T-helper 17 cell (primary cell): ENCODE measurements at places on chromosomes 3 and 15.

DNA sequence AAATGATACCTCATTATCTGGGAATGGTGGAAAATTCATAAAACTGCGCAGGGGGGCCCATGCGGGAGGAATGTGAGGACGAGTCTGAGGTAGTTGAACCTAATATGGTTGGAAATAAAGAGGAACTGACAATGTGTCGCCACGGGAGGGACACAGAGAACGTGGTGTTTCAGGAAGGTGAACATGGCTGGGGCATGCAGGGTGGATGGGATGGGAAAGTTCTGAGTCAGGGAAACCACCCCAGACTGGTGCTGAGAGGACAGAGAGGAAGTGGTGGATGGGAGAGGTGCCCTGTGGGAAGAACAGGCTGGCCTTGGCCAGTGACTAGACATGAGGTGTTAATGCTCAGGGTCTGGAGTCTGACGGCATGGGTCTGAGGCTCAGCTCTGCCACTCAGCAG is 137.1 kb upstream of the WNT5A start:
- no peak overlapping the region for H3K27ac ChIP-seq
- peaks cover 5% of the 10 kb centered on the region for H3K27me3 ChIP-seq
- DNase-seq = no peak

DNA sequence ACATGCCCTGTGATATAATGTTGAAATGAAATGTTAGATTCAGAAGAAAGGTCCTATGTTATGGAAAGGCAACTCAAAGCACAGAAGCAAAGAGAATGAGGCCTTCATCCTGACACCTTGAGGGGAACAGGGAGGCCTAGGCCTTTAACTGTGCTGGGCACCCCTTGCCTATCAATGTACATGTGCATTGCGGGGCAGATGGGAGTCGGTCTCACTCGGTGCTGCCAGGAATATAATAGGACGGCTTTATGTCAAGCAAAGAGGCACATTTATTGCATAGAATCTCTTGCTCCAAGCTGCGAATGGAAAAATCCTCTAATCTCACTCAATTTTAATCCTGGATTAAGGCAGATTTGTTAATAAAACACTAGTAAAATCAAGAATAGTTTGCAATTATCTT is 301.0 kb upstream of the SOX14 start:
- no peak overlapping the region for H3K27ac ChIP-seq
- no peaks in the 10 kb centered on the region for H3K27me3 ChIP-seq
- DNase-seq = no peak
- H3K4me1 ChIP-seq = no peaks in the 10 kb centered on the region
- H3K36me3 ChIP-seq = no peaks in the 10 kb centered on the region
- no peak overlapping the region for H3K4me3 ChIP-seq

DNA sequence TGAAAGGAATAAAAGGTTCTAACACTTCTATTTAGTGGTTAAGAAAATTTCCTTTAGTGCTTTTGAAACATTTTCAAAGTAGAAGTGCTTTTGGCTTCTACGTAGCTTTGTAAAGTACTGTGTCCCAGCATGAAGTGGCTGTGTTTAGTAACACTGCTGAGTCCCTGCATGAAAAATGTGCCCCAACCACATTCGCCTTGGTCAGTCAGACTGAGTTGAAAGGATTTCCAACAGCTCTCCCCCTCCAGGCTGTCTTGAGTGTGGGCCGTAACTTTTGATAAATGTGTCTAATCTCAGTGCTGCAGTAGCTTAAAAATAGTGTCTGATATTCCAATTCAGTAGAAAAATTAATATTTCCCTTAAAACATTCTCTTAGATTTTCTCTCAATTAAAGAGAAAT is 115.0 kb downstream of the NR1D2 start:
- H3K4me1 ChIP-seq = no peaks in the 10 kb centered on the region
- no peaks in the 10 kb centered on the region for H3K27me3 ChIP-seq
- DNase-seq = no peak
- no peak overlapping the region for H3K4me3 ChIP-seq
- H3K27ac ChIP-seq = no peak overlapping the region

- H3K4me3 ChIP-seq = peak overlapping the region; percentile 93
- peak overlapping the region; percentile 95 for H3K27ac ChIP-seq
- no peak for DNase-seq
- no peaks in the 10 kb centered on the region for H3K27me3 ChIP-seq
- peaks cover 6% of the 10 kb centered on the region for H3K36me3 ChIP-seq
These were observed 278.0 kb downstream of the FOXP1 start for GRCh38 chr3:71305231-71306206.

DNA sequence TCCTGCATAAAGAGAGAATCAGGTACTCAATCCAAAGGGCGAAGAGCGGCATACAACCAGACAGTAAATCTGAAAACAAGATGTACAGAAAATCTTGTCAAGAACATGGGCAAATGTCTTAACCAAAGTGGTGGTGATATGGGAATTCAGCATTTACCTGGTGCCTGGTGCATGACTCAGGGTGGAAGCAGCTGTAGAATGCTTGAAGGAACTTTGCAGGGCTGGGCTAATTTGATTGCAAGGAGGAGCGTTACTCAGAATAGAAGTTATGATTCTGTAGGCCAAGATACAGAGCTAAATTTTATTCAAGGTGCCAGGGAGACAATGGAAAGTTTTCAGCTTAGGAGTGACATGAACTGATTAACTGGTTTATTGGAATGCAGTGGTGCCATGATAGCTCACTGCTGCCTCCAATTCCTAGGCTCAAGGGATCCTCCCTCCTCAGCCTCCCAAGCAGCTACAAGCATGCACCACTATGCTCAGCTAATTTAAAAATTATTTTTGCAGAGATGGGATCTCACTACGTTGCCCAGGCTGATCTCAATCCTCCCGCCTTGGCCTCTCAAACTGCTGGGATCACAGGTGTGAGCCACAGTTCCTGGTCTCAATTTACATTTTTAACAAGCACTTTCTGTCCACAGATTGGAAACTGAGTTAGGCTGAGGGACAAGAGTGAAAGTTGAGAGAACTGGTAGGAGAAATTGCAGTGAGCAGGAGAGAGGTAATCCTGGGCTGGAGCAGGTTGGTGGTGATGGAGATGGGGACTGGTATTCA is 91.5 kb upstream of the TBC1D5 start:
- peaks cover 3% of the 10 kb centered on the region for H3K36me3 ChIP-seq
- H3K27me3 ChIP-seq = peaks cover 28% of the 10 kb centered on the region
- H3K4me3 ChIP-seq = no peak overlapping the region
- H3K4me1 ChIP-seq = no peaks in the 10 kb centered on the region
- H3K27ac ChIP-seq = no peak overlapping the region

DNA sequence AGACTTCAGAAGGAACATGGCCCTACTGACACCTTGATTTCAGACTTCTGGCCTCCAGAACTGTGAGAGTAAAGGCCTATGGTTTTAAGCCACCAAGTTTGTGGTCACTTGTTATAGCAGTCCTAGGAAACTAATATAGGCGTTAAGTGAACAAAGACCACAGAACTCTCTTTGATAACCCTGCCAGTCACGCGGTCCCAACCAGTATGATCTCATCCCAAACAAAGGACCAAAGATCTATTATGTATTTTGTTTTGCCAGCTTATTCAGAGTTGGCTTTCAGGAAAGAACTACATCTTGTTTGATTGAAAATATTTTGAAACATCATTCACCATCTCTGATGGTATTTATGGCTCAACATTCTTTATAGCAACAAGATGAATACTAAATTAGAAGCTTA is 294.4 kb upstream of the SLCO3A1 start:
- H3K4me1 ChIP-seq = peaks cover 2% of the 10 kb centered on the region
- peaks cover 41% of the 10 kb centered on the region for H3K27me3 ChIP-seq
- H3K4me3 ChIP-seq = no peak overlapping the region
- no peak overlapping the region for H3K27ac ChIP-seq
- no peaks in the 10 kb centered on the region for H3K36me3 ChIP-seq

DNA sequence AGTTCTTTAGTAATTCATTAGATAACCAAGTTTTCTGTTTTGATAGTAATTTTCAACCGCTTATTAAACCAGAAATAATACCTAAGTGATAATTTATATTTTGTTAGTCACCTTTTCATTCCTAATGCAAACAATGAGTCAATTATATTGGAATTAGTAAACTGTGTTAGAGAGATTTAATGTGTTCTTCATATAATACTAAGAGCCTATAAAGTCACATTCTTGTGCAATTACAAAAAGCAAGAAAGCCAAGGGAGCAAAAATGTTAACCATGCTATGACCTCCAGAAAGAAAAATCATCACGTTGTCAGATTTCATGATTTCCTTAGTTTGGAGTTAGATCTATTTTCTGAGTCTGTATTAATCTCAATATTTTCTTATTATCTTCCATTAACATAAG is 108.8 kb upstream of the SAMMSON start:
- no peaks in the 10 kb centered on the region for H3K27me3 ChIP-seq
- H3K4me3 ChIP-seq = no peak overlapping the region
- H3K27ac ChIP-seq = no peak overlapping the region
- no peak for DNase-seq

- H3K27me3 ChIP-seq = peaks cover 18% of the 10 kb centered on the region
- no peaks in the 10 kb centered on the region for H3K36me3 ChIP-seq
- H3K27ac ChIP-seq = no peak overlapping the region
- H3K4me3 ChIP-seq = no peak overlapping the region
- peaks cover 8% of the 10 kb centered on the region for H3K4me1 ChIP-seq
- no peak for DNase-seq
These were observed 46.1 kb downstream of the SMAD6 start for GRCh38 chr15:66747886-66748707.

DNA sequence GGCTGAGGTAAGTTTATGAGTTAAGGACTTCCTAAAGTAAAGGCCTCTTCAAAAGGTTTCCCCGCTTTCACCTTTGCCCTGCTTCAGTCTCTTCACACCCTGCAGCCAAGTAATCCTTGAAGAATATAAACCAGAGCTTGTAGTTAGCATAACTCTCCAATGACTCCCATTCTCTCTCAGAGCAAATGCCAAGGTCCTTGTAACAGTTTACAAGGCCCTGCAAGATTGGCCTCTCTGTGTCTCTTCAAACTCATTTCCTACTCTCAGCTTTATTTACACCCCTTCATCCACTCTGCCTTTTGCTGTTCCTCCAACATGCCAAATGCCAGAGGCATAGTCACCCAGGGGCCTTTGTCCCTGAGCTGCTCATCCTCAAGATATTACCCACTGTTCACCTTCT is 60.5 kb upstream of the MME start:
- H3K36me3 ChIP-seq = no peaks in the 10 kb centered on the region
- no peaks in the 10 kb centered on the region for H3K27me3 ChIP-seq
- no peak overlapping the region for H3K27ac ChIP-seq
- DNase-seq = no peak
- H3K4me3 ChIP-seq = no peak overlapping the region

GRCh38 chr3:31116651-31117050 is 222.2 kb upstream of the GADL1 start:
- no peak overlapping the region for H3K27ac ChIP-seq
- no peaks in the 10 kb centered on the region for H3K36me3 ChIP-seq
- H3K4me3 ChIP-seq = no peak overlapping the region
- no peak for DNase-seq
- H3K4me1 ChIP-seq = no peaks in the 10 kb centered on the region
- no peaks in the 10 kb centered on the region for H3K27me3 ChIP-seq

GRCh38 chr15:26038693-26039092 is 175.6 kb upstream of the ATP10A start:
- peaks cover 4% of the 10 kb centered on the region for H3K36me3 ChIP-seq
- H3K27me3 ChIP-seq = peaks cover 67% of the 10 kb centered on the region
- DNase-seq = no peak
- no peak overlapping the region for H3K4me3 ChIP-seq

- peaks cover 18% of the 10 kb centered on the region for H3K27me3 ChIP-seq
- H3K4me1 ChIP-seq = peaks cover 3% of the 10 kb centered on the region
- DNase-seq = no peak
- H3K27ac ChIP-seq = no peak overlapping the region
- H3K4me3 ChIP-seq = no peak overlapping the region
These were observed 291.2 kb upstream of the C2CD4B start for GRCh38 chr15:62456011-62456920.

DNA sequence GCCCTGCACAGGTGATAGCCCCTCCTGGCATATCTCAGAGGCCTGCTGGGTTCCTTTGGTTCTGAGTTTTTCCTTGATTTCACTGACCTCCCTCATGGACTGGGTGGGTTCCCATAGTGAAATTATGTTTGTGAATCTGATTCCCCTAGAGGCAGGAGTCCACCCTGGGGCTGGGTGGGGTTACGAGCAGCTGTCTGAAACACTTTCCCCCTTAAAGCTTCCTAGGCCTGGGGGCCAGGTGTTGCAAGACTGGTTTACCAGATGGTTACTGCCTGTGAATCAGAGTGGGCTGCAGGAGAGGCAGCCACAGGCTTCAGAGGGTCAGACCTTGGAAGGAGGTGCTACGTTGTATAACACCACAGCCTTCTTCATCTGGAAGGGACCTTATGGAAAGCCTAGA is 34.3 kb downstream of the IL20RB start:
- H3K4me1 ChIP-seq = peaks cover 9% of the 10 kb centered on the region
- no peak for DNase-seq
- H3K27ac ChIP-seq = no peak overlapping the region
- no peaks in the 10 kb centered on the region for H3K27me3 ChIP-seq

GRCh38 chr15:39403640-39404117 is 177.2 kb upstream of the THBS1 start:
- H3K4me1 ChIP-seq = no peaks in the 10 kb centered on the region
- no peak overlapping the region for H3K4me3 ChIP-seq

- H3K36me3 ChIP-seq = no peaks in the 10 kb centered on the region
- H3K4me3 ChIP-seq = no peak overlapping the region
- peaks cover 24% of the 10 kb centered on the region for H3K27me3 ChIP-seq
- H3K4me1 ChIP-seq = no peaks in the 10 kb centered on the region
- DNase-seq = no peak
- H3K27ac ChIP-seq = no peak overlapping the region
These were observed 57.9 kb downstream of the ARNT2 start for GRCh38 chr15:80462111-80462510.

GRCh38 chr3:194099215-194099614 is 36.7 kb upstream of the HES1 start:
- DNase-seq = no peak
- H3K4me3 ChIP-seq = no peak overlapping the region
- H3K4me1 ChIP-seq = peaks cover 24% of the 10 kb centered on the region

GRCh38 chr3:5427938-5428337 is 240.4 kb downstream of the EDEM1 start:
- H3K27ac ChIP-seq = no peak overlapping the region
- peaks cover 2% of the 10 kb centered on the region for H3K36me3 ChIP-seq
- no peak overlapping the region for H3K4me3 ChIP-seq
- DNase-seq = no peak

GRCh38 chr15:68419301-68420175 is 12.4 kb downstream of the ITGA11 start:
- no peak for DNase-seq
- peaks cover 29% of the 10 kb centered on the region for H3K27me3 ChIP-seq
- H3K4me3 ChIP-seq = no peak overlapping the region
- no peaks in the 10 kb centered on the region for H3K36me3 ChIP-seq
- no peak overlapping the region for H3K27ac ChIP-seq

DNA sequence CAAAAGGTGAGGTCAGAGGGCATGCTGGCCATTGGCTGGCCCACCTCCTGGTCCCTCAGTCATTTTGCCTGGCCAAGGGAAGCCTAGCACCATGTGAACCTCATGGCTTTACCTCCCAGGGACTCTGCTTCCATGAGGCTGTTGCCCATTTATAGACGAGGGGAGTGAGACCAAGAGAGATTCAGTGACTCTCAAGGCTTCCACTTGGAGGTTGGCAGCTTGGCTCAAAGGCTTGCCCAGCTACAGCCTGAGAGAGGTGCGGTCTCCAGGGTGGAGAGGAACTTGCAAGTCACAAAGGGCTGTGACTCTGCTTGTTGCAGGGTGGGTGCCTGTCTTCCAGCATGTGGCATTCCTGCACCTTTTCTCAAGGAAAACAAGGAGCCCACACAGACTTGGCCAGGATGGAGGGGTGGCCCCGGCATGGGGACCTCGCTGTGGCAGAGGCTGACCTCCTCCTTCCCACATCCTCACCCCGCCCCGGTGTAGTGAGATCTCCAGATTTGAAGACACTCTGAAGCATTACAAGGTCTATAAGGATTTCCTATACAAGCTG is 24.5 kb downstream of the CFAP100 start:
- H3K36me3 ChIP-seq = peaks cover 2% of the 10 kb centered on the region
- H3K27ac ChIP-seq = no peak overlapping the region
- no peak for DNase-seq
- H3K4me1 ChIP-seq = peaks cover 2% of the 10 kb centered on the region
- peaks cover 15% of the 10 kb centered on the region for H3K27me3 ChIP-seq
